ENCODE measurements at places on chromosomes 4 and X. TPM values are rescaled to one million over a fixed set of nuclear protein-coding genes. Genes with fewer than 3 reads are reported as not detected.

Gene SMARCA1
- total RNA-seq, result 0.18 TPM

Gene EXOC1L
- total RNA-seq, result not detected

Gene P2RY8
- total RNA-seq, result 34.5 TPM

DNA sequence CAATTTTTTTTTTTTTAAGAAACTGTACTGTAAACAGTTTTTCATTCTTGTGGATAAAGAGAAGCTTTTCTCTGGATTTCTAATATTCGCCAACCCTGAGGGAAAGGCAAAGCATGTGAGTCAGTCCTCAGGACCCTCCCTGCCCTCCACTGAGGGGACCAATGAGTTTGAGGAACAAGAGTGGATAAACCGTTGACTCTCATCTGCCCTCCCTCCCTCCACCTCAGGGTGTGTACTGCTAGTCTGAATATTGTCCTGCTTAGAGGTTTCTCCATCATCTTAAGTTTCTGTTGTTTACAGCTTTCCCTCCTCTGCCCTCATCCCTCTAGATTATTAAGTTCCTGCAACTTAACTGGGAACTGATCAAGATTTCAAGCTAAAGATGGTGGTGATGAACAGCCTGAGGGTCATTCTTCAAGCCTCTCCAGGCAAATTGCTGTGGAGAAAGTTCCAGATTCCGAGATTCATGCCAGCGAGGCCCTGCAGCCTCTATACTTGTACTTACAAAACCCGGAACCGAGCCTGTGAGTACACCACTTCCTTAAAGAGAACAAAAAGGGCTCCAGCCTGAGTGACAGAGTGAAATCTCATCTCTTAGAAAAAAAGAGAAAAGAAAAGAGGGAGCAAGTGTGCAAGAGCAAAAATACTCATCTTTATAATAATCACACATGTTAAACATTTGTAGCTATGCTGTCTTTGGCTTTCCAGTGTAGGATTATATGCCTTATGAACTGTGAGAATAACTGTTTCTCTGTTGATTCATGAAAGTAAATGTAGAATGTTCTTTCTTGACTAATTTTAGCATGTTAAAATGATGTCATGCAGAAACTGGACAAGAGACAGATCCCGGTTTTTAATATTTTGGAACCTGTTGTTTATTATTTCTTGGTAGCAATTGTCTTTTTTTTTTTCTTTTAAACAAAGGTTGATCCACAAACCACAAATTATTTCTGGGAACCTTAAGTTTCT, 11.9 kb downstream of the CA5B start:
- peaks cover 22% of the 10 kb centered on the region for H3K36me3 ChIP-seq
- H3K4me3 ChIP-seq, result peak overlapping the region; percentile 60
- peaks cover 45% of the 10 kb centered on the region for H3K4me1 ChIP-seq

DNA sequence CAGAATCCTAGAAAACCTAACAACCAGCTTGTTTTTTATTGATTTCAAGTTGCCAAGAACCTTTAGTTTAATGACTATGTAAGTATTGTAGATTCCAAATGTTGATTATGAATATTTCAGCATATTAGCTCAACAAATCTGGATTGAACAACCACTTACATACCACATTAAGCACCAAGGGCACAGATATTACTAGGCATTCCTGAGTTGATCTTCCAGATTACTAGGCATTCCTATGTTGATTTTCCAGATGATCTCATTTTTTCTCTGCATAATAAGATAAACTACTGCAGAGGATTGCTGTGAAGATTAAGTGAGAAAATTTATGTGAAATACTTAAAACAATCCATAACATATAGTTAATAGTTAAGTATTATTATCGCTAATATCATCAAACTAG, 17.4 kb upstream of the DCAF8L1 start:
- no peaks in the 10 kb centered on the region for H3K4me1 ChIP-seq
- H3K27ac ChIP-seq, result no peak overlapping the region
- no peak for DNase-seq
- H3K36me3 ChIP-seq, result no peaks in the 10 kb centered on the region

- H3K27me3 ChIP-seq, result no peaks in the 10 kb centered on the region
- H3K36me3 ChIP-seq, result no peaks in the 10 kb centered on the region
- H3K4me1 ChIP-seq, result no peaks in the 10 kb centered on the region
Observed at GRCh38 chrX:152915541-152916241, 17.8 kb downstream of the ZNF185 start.

GRCh38 chrX:2766906-2767305, 15.1 kb downstream of the XG start:
- no peaks in the 10 kb centered on the region for H3K36me3 ChIP-seq
- H3K27ac ChIP-seq, result no peak overlapping the region
- no peak overlapping the region for H3K4me3 ChIP-seq
- H3K4me1 ChIP-seq, result no peaks in the 10 kb centered on the region

DNA sequence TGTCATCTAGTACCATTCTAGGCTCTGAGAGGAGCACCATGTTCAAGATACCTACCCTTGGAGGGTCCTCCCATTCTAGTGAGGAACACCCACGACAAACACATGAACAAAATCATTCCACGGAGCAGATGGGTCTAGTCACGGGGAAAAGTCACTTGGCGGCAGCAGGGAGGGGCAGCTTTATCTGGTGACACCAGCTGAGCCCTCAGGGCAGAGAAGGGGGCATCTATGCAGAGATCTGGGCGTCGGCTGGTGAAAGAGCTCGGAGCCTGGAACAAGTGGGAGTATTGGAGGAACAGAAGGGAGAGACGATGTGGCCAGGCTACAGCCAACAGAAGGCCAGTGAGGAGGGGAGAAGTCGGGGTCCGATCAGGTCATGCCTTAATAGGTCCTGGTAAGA, 11.9 kb upstream of the PDHA1 start:
- no peaks in the 10 kb centered on the region for H3K36me3 ChIP-seq
- DNase-seq, result no peak
- peaks cover 1% of the 10 kb centered on the region for H3K27me3 ChIP-seq
- no peak overlapping the region for H3K4me3 ChIP-seq

- peaks cover 23% of the 10 kb centered on the region for H3K4me1 ChIP-seq
- H3K36me3 ChIP-seq, result peaks cover 3% of the 10 kb centered on the region
- DNase-seq, result no peak
- H3K27ac ChIP-seq, result no peak overlapping the region
Observed at GRCh38 chr4:22703912-22704311, 11.2 kb downstream of the GBA3 start.

DNA sequence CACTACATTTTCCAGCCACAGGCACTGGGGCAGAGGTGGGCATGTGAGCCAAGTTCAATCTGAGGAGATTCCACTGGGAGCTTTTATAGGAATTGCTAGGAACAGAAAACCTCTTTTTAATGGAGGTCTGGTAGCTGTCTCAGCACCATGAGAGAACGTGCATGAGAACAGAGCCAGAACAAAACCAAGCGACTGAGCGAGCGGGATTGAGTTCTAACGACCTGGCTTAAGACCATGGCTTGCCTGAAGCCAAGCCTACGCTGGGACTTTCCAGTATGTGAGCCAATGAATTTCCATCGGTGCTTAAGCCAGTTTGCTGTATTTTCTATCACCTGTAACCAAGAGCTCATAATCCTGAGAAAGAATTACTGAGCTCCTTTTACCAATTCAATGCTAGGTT, 183.7 kb downstream of the NR3C2 start:
- no peak overlapping the region for H3K27ac ChIP-seq
- no peak overlapping the region for H3K4me3 ChIP-seq

All from activated T-helper 2 cell treated with anti-CD3 and anti-CD28 coated beads, Interferon-gamma antibody, Interleukin-2, Interleukin-4, amounts not matched to agents 10 μg/mL and 5 μg/mL and 100 μg/mL, durations not matched to agents 14 hours and 24 hours and 36 hours (primary cell).